Stimulated activated CD4-positive, alpha-beta T cell treated with anti-CD3 and anti-CD28 coated beads, Interleukin-1b, Interleukin-23, amount 100 ng/mL, for 1 hour (primary cell): ENCODE measurements at places on chromosomes 11 and 22.

DNA sequence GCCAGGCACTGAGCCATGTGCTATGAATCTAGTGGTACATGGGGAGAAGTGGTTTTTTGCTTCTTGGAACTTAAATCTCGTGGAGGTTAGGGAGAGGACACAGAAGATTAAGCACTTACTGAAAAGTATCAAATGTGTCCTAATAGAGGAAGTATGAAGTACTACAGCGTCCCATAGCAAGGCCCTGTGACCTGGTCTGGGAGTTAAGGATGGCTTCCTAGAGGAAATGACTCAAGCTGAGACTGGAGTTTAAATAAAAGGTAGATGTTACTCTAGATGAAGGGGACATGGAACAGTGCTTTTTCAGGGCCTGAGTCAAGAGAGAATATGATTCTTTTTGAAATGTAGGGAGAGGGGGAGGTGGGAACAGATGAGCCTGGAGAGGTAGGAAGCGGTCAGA, 202.9 kb downstream of the GRIK4 start:
- DNase-seq, result no peak

DNA sequence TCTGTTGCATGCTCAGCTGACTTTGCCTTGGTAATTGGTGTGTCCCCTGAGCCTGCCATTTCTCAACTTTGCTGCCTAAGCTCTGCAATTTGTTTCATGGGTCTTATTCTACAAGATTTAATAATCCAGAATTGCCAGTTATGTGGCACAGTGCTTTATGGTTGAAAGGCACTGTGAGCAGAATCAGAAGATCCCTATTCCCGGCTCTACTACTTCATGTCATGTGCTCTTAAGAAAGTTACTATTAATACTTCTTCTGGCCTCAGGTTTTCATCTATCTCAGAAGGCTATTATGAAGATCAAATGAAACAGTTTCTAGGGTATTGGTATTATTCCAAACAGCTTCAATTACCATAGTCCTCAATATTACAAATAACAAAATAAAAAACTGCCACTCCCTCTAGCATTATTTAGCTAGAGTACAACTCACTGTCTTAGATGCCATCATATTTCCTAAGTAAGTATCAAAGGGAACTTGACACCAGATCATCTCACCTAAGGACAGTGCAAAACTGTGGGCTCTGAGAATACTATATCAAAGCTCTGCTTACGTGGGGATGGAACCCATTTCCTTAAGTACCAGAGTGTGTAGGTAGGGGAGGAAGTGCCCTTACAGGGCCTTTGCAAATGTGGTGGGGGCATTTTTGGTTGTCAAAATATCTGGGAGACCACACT, 200.0 kb upstream of the PITPNB start:
- DNase-seq, result no peak

GRCh38 chr11:26599876-26600434, 27.9 kb upstream of the MUC15 start:
- no peak for DNase-seq

DNA sequence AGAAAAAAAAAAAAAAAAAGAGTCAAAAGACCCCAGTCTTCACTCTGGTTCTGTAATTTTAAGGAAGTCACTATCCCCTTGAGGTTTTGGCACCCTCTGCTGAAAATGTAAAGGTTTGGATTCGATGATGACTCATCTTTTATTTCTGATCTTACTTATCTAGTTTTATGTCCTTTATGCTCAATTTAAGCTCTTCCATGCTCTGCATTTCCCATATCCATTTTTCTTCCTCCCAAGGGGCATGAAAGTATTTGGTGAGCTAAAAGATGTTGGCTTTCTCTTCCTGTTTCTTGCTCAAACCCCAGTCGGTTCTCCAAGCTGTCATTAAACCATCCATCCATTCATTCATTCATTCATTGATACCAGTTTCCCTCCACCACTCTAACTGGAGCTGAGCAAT, 61.0 kb upstream of the CDON start:
- DNase-seq, result no peak

- no peak for DNase-seq
Observed at GRCh38 chr11:124199702-124200101, 16.6 kb downstream of the OR10D3 start.

DNA sequence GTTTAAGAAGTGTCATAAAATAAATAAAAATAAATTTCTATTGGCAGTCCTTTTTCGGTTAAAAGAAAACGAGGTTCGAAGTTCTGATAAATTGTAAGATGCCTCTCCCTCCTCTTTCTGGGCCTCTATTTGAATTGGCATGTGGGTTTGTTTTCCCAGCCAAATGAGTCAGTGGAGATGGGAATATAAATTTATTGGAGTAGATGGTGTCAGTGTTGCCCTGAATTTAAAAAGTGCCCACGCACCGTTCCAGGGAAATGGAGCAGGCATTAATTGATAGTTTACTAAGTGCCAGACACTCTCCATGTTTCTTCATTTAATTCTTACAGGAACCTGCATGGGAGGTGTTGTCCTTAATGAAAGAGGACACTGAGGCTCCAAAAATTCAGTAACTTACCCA, 119.2 kb downstream of the FEZ1 start:
- DNase-seq, result no peak

DNA sequence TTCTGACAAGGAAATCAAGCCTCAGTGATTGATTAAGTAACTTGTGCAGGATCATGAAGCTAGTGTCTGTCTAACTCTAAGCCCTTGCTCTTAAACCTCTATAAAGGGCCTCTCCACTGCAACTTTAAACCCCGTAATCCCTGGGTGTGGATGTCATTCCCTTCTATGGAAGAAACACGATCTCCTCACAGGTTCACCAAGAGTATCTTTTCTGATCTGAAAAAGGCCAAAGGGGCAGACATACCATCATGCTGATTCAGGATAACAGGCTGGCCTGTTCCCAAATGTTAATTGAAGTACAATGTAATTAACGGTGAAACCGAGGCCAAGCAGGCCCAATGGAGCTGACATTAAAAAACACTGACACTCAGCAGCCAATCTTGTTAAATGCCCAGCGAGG, 17.1 kb downstream of the TTC12 start:
- DNase-seq, result no peak

DNA sequence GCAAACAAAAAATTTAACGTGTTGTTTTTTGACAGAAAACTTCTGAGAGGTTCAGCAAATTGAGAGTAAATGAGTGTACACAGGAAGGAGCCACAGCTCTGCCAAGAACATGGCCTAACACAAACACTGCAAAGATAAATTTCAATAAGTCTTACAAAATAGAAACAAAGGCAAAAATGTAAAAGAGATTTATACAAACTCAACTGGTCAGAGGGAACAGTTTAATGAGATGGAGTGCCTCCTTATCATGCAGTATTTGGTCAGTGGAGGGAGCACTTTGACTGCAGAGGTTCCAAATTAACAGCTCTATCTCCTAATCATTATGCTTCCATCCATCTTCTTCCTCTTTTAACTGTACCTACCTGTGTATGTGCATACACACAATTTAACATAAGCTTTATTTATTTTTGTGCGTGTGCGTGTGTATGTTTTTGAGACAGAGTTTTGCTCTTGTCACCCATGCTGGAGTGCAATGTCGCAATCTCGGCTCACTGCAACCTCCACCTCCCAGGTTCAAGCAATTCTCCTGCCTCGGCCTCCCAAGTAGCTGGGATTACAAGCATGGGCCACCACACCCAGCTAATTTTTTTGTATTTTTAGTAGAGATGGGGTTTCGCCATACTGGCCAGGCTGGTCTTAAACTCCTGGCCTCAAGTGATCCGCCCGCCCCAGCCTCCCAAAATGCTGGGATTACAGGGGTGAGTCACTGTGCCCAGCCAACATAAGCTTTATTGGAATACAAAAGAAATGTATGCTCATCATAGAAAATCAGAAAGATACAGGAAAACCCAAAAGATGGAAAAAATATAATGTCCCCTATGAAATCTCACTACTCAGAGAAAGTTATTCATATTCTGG, 111.9 kb downstream of the MRTFA start:
- no peak for DNase-seq

DNA sequence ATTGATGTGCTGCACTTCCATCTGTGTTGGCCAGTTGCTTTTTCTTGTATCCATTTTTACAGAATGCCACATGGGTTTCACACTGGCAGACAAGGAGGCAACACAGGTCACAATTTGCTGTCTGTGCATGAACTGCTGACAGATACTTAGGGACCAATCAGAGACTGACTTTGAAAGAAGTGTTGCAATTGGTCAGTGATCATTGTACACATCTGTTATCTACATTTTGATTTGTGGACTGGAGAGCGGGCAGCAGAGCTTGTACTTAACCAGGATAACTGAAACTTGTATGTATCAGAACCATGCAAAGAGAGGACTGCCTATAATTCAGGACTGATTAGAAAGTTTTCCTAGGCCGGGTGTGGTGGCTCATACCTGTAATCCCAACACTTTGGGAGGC, 21.8 kb downstream of the PRR5 start:
- no peak for DNase-seq

- DNase-seq, result no peak
Observed at GRCh38 chr22:39943337-39943736, 16.9 kb upstream of the TMA7B start.

DNA sequence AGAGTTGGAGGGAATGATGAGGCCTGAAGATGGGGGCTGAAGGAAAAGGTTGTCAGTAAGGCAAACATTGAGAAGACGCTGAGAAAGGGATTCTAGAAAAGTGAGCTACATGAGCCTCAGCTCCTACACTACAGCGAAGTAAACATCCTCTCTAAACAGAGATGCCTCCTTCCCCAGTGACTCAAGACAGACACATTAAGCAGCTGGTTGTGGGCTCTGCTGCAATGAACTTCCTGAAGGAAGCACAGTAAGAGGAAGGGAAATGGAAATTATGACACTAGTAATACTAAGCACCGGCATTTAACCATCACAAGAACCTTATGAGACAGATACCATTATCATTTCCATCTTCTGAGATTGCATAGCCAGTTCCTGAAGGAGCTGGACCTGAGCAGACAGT, 190.5 kb downstream of the C11orf87 start:
- no peak for DNase-seq

- no peak for DNase-seq
Observed at GRCh38 chr11:19027829-19028595, 32.5 kb downstream of the MRGPRX2 start.

DNA sequence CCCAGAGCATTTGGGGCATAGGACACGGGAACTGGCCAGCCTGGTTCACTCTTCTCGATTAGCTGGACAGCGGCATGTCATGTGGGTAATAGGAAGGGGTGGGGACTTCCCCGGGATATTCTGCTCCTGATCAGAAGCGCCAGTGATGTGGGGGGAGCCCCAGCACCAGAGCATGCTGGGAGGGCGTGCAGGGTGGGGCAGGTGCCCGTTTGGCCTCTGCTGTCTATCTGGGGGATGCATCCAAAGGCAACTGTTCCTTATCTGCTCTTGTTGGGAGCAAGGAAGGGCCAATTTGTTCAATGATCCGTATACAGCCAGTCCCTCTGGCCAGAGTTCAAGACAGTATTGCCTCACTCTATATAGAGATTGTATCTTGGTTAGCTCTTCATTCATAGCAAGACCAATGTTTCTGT, 43.6 kb downstream of the PPARA start:
- DNase-seq, result no peak

GRCh38 chr22:45298934-45299505, 10.7 kb upstream of the FAM118A start:
- DNase-seq, result no peak

DNA sequence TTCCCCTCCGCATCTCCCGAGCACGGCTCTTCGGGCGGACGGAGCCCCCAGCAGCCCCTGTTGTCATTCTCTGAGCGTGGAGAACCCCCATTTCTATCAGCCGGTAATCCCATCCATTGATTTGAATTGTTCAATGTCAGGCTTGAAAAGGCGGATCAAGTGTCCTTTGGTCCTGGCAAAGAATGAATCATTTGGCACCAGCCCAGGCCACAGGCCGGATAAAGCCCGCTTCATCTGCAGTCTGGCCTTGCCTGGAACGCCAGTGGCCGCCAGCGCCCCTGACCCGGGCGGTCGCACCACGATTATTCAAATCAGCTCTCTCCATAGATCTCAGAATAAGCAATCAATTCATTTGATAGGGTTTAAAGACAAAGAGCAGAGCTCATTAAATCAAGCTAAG, 188.9 kb downstream of the BRD1 start:
- no peak for DNase-seq

- no peak for DNase-seq
Observed at GRCh38 chr22:32584650-32585049, 110.0 kb downstream of the FBXO7 start.

DNA sequence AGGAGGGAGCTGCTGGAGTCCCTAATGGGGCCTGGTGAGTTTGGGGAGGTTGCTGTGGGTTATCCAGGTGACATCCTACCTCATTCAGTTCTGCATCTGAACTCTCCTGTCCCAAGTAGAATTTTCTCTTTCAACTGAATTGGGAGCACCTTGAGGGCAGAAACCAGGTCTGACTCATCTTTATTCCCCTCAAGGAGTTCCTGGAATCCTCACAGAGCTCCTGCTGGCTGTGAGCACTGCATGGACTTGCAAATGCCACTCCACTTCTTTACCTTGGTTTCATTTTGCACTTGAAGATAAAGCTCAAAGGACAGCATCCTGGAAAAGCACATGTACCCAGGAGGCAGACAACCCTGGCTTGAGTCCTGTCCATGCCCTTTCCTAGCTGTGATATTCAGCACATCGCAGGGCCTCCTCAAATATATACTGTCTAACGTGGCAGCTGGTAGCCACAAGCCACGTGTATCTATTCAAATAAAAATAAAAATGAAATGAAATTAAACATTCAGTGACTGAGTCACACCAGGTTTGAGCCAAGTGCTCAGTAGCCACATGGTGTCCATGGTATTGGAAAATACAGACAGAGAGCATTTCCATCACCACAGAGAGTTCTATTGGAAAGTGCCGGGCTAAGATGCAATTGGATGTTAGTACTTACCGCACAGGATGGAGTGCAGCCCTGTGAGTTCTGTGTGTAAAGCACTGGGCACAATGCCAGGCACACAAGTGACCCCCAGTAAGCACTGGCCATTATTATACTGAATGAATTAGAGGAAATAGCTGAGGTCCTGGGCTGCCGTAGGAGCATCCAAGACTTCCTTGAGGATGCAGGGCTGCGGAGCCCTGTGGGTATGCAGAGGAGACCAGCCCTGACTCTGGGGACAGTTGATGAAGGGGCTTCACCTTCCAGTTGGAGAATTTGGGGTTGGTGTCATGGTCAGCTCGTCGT, 149.0 kb downstream of the PKNOX2 start:
- no peak for DNase-seq

DNA sequence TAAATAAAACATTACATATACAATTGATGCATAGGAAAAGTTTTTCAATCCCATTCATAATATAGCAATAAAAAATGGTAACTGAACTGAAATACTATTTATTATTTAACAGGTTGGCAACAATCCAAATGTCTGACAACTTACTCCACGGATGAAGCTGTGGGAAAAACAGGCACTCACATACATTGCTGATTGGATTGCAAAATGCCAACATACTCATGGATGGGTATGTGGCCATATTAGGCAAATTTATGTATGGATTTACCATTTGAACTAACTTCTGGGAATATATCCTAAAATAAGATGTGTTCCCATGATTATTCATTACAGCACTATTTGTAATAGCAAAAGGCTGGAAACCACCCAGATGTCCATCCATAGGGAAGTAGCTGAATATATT, 3.2 kb upstream of the BIRC2 start:
- no peak for DNase-seq
